ENCODE measurements at places on chromosomes 5 and 9. TPM values are rescaled to one million over a fixed set of nuclear protein-coding genes. Genes with fewer than 3 reads are reported as not detected.

Gene ADGRD2
- not detected for total RNA-seq

Gene PCDHGC5
- total RNA-seq: 0.46 TPM

DNA sequence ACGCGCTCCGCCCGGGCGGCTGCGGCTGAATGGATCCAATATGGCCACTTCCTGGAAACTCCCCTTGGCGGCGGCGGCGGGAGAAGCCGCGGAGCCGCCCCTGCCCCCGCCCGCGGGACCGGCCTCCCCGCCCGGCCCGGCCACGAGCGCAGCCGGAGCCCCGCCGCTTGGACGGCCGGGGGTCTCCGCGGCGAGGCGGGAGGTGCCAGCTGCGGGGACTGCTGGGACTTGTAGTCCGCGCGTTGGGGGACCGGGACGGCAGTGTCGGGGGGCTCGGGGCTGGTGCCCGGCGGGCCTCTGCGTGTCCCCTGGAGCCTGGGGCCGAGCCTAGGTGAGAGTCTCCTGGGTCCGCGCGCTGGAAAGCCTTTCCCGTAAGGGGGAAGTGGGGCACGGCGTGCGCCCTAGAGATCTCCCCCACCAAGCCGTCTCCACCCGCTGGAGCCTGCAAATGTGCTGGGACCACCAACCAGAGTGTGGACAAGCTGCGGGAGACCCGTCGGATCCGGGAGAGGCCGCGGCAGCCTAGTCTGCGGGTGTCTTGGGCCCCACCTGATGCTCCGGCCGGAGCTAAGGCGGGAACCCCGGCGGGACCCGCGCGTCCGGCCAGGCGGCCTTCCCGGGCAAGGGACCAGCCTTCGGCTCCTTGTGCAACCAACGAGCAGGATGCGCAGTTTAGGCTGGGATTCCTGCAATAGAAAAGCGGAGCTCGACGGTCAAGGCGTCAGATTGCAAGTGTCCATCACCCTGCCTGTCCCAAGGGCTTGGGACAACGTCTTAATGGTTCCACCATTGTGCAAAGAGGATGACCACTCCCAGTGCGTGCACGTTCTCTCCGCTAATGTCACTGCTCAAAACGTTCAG is at the start of gene SEPTIN8:
Gene SEPTIN8, minus strand, starts transcription at position 31 of the 861 bp plus-strand sequence. CDS start 102 bp downstream, outside the sequence.
- no peaks in the 10 kb centered on the region for H3K36me3 ChIP-seq
- H3K27me3 ChIP-seq: no peaks in the 10 kb centered on the region
- peak within 1 kb of the TSS; percentile 80 for H3K4me3 ChIP-seq
- H3K27ac ChIP-seq: no peak within 1 kb of the TSS
- peaks cover 21% of the 10 kb centered on the region for H3K4me1 ChIP-seq
- DNase-seq: peak; percentile 42

Gene CDH12
- total RNA-seq: 0.44 TPM

GRCh38 chr5:146622391-146622790 is 106.4 kb upstream of the GPR151 start:
- peaks cover 60% of the 10 kb centered on the region for H3K27me3 ChIP-seq
- no peaks in the 10 kb centered on the region for H3K4me1 ChIP-seq
- H3K36me3 ChIP-seq: no peaks in the 10 kb centered on the region
- DNase-seq: peak; percentile 47
- no peak overlapping the region for H3K4me3 ChIP-seq

Gene CDX1
- total RNA-seq: not detected

DNA sequence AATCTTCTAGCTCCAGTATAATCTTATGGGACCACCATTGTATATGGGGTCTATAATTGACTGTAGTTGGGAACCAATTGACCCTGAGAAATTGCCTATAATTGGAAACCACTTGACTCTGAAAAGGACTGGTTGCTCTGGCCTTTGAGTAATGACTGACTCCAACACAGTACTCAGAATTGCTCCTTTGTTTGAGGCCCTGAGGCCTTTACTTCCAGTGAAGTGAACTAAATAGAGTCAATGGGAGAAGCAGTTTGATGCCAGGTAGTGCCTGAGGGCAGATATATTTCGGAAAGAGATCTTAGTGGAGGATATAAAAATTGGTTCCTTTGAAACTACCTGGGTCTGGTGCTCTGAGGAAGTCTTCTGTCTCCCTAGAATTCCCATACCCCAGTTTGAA is 16.0 kb upstream of the TMEM171 start:
- H3K27ac ChIP-seq: no peak overlapping the region
- H3K4me1 ChIP-seq: no peaks in the 10 kb centered on the region
- no peak overlapping the region for H3K4me3 ChIP-seq
- H3K27me3 ChIP-seq: no peaks in the 10 kb centered on the region
- DNase-seq: no peak

GRCh38 chr9:120846906-120847305 is 4.2 kb upstream of the PSMD5 start:
- H3K27me3 ChIP-seq: no peaks in the 10 kb centered on the region
- no peak overlapping the region for H3K4me3 ChIP-seq
- H3K27ac ChIP-seq: no peak overlapping the region
- no peaks in the 10 kb centered on the region for H3K36me3 ChIP-seq

Gene THBS4
- not detected for total RNA-seq
